ENCODE measurements at places on chromosomes 2 and 18.

DNA sequence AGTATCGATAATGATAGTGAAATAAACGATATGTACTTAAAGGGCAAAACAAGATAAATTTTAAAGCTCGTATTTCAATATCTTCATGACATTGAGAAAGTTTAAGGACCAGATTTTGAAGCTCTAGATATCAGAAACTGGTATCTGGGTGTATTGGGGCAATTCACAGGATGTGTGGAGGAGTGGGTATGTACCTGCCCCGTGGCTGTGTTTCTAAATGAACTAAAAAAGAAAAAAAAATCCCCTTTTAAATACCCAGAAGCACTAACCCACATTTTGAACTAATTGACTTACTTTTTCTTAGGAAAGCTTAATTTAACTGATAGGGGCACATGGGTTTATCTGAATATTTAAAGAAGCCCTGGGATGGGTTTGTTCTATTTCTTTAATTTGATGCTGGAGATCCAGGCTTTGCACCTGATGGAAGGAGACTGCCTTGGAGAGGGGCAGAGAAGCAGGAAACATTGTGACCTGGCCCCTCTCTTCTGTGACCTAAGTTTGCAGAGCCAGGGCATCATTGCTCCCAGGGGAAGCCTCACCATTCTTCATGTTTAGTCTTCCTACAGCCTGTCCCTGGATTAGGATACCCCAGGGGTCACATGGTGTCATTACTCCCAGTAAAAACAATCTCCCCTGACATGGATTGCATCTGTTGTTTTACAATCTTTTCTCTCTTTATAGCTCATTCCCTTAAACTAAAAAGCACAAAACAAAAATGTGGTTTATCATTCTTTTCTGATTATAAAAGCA is 7.6 kb upstream of the KCTD1 start:
- no peak for DNase-seq

- no peak for DNase-seq
Observed at GRCh38 chr2:238270606-238271005, 17.8 kb downstream of the PER2 start.

GRCh38 chr2:230046491-230046890 is 22.2 kb downstream of the SLC16A14 start:
- no peak for DNase-seq

- no peak for DNase-seq
Observed at GRCh38 chr18:53411511-53411910, 813.0 kb downstream of the MBD2 start.

- DNase-seq = no peak
Observed at GRCh38 chr2:221553333-221553732, 18.8 kb downstream of the EPHA4 start.

DNA sequence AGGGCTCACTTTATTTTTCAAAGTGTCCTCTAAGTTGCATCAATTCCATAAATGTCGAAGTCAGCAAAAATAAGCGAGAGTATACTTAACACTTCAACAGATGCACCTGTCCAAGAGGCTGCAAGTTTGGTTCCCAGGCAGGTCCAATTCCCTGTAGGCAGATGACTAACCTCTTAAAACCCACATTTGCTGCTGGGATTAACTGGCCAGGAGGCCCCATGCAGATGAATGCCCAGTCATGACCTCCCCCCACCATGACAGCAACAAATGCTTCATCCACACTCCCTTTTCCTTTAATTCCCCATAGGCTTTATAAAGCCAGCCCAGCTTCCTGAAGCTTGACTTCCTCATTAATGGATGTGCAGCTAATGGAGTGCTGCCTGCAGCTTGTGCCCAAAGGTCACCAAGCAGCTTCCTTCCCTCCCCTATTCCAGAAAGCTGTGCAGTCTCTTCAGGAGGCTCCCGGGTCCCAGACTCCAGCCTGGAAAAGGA is 35.7 kb downstream of the REEP1 start:
- DNase-seq = no peak

- DNase-seq = no peak
Observed at GRCh38 chr2:7237466-7237865, 320.3 kb downstream of the RNF144A start.

DNA sequence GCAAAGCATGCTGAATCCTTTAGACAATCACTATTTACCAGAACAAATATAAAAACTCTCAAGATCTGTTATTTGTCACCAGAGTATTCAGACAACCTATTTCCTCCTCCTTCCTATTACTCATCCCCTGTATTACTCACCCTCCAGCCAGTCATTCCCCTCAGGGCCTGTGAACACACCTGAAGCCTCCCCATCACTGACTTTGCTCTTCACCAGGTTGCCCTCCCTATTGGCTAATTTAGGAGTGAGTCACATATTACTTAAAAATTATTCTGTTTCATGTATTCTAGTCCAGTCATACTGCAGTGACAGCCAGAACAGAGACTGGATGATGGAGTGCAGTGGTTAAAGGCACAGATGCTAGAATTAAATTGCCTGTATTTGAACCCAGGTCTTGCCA is 3.7 kb upstream of the ATG16L1 start:
- no peak for DNase-seq

DNA sequence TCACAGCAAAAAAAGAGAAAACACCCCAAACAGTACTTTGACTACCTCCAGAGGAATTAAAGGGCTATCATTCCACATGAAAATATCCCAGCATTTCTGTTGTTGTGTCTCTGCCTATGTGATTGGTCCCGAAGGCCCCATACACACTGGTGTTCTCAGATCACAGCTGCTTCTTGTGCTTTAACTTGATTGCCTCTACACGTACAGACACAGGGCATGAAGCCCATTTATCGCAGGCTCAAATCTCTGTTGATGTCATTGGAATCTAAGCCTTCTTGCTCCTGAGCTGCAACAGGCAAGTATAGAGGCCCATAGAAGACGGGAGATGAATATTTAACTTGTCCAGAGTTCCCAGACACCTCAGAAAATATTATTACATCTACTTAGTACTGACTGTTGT is 405.2 kb downstream of the NCKAP5 start:
- no peak for DNase-seq

DNA sequence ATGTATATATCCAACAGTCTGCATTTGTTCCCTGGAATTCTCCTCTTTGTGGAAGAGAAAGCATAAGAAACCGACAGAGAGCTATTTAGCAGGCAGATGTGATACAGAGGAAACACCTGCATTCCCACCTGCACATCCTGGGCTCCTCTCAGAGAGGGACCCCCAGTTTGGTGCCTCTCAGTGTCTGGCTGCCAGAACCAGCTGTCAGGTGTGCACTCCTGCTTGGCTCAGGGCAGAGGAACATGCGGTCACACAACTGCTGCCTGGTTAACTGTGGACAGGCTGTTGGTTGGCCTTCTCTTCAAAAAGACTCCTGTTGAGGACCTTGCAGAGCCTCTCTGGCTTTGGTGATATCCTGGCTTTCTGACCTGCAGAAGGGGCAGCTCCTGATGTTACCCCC is 54.6 kb downstream of the ITGB6 start:
- DNase-seq = peak; percentile 25

- DNase-seq = no peak
Observed at GRCh38 chr2:8334866-8335325, 347.0 kb upstream of the ID2 start.

DNA sequence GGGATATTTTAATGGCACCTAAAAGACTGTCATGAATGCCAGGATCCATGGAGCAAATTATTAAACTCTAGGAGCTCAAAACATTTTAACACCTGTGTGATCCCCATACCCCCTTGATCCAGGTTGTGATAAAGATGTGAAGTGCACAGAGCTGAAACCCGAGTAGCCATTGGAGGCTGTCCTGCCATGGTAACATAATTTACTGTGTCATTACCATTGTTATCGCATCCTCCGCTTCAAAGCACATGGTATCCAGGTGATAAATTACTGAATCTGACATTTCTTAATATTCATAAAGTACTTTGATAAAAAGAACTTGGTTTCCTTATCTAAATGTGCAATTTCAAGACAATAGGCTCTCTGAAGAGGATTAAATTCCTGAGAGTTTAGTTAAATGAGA is 109.3 kb downstream of the CHST9 start:
- no peak for DNase-seq

- DNase-seq = peak; percentile 31
Observed at GRCh38 chr18:44130376-44130942, 550.2 kb upstream of the SETBP1 start.

DNA sequence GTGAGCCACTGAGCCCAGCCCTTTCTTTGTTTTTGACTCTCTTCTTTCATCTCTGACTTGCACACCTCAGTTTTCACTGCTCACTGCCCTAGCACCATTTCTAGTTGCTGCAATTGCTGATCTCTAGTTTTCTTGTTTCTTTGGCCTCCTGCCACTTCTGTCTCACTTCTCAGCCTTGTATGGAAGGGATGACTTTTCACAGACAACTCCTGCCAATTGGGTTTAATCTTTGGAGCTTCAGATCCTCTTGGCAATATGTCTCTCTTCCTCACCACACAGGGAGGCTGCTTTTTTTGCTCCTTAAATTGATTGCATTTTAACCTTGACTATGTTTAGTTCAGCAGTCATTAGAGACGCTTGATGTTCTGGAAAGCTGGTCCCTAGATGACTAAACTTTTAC is 323.1 kb downstream of the CTNNA2 start:
- no peak for DNase-seq

- DNase-seq = peak; percentile 38
Observed at GRCh38 chr2:8432706-8433336, 249.0 kb upstream of the ID2 start.

- no peak for DNase-seq
Observed at GRCh38 chr2:11480859-11481258, 14.9 kb upstream of the E2F6 start.

DNA sequence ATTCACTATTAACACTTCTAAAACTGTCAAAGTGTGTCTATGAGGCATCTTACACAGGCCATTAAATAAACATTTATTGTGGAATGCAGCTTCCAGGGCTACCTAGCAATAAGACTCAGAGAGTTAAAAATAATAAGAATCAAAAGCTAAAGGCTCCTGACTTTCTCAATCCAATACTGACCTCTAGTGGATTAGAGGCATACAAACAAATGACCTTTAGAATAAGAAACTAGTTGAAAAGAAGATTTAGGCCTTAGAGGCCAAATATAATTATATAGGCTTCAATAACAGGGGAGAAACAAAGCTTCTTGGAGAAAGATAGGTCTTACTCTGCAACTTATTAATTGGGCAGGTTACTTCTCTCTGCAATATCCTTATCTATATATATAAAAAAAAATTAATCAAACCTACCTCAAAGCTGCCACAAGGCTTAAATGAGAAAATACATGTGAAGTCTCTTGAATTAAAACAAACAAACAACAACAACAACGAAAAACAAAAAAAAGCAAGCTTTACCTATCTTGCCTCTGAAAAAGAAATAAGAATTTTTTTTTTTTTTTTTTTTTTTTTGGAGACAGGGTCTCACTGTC is 246.1 kb downstream of the EXOC6B start:
- peak; percentile 44 for DNase-seq

DNA sequence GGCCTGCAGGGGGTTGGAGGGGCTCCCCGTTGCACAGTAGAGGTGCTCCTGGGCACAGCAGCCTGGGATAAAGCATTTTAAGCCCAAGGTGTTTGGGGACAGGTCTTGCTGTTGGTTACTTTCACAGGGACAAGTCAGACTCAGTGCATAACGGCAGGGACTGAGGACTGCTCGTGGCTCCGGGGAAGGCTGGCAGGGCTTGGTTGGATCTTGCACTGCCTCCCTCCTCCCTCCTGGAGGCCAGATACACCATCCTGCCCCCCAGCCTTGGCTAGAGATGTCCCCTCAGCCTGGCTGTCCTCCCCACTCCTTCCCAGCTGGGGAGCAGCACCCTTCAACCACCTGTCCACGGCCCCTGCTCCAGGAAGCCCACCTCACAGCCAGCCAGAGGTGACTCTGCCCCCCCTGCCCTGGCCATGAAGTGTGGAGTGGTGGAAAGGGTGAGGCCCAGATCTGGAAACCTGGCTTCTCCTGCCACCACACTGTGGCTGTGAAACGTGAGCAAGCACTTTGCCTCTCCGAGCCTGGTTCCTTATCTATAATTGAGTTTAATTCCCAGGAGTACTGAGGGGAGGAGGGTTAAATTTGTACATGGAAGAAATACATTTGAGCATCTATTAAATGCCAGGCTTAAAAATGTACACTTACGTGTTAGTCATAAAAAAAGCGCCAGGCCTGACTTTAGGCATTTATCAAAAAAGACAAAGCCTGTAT is 67.1 kb upstream of the TAF1B start:
- no peak for DNase-seq

- peak; percentile 45 for DNase-seq
Observed at GRCh38 chr2:213220967-213221603, 63.2 kb upstream of the SPAG16 start.

DNA sequence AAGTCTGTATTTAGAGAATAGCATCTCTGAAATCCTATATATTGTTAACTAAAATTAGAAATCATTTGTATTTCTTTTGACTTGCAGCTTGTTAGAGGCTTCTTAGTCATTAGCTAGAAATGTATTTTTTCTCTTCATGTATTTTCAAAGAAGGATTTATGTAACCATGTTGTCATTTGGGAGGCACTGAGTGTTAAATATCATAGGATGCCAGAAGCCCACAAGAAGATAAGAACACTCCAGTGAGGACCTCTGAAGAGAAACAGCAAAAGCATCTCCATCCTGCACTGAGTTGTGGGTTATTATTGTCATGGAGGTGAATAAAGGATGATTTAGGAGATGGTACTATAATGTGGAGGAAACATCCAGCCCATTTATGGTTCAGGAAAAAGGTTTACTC is 93.5 kb downstream of the UBE2E3 start:
- DNase-seq = no peak
